Activated CD4-positive, alpha-beta T cell treated with anti-CD3 and anti-CD28 coated beads, Interleukin-10, Interleukin-2, amounts not matched to agents 100 ng/mL and 50 ng/mL, durations not matched to agents 16 hours and 8 hours (primary cell): ENCODE measurements at places on chromosomes 3 and 15.

DNA sequence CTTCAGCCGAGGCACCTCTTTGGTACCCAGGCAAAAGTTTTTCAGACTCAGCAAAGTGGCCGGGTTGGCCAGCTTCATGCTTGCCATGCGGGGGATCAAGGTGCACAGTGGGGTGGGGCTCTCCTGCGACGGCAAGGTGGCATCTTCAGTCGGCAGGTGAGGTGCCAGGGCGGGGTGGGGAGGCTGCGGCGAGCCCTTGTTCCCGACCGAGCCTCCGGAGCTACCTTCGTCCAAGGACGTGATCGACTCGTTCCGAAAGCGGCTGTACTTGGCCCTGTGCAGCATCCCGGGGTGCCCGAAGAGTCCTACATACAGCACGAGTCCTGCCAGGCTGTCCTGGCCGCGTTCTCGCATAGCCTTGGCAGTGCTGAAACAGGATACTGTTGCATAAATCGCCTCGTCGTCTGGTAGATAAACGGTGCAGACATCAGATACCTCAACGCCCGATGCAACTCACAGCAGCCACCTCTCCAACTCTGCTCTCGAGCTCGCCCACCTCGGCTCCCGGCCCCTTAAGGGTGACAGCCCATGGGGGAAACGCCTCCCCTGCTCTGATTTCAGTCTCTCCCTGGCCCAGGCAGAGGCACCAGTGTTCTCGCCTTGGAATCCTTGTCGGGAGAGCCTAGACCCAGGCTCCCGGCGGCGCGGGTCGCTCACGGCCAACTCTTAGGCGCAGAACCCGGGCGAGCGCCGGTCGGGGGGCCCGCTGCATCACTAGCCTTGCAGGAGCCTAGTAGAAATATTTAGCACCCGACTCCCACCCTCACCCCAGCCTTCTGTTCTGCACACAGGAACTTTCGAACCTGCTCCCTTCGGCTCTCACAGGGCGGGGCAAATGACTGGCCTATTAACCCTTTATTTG is 826 bp downstream of the SHC4 start:
- peak; percentile 26 for DNase-seq

- no peak for DNase-seq
These were observed 50.4 kb upstream of the ATP2C1 start for GRCh38 chr3:130843441-130843840.

- peak; percentile 71 for DNase-seq
These were observed 3.1 kb downstream of the GP5 start for GRCh38 chr3:194395778-194396538.

DNA sequence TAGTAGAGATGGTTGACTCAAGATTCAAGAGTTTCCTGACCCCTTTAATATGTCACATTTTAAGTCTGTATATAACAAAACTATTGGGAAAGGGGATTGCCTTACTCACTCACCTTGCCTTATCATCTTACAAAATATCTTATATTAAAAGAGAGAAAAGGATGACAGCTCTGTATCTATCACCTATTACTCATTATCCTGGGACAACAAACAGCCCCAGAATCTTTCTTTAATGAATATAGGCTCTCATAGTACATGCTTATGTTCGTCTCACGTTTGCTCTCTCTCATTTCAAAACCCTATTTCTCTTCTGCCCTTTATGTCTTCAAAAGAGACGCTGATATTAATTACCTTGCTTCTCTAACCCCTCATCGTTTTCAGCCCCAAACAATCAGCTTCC is 1023.4 kb upstream of the CFAP20DC start:
- DNase-seq: no peak

GRCh38 chr3:62665627-62666437 is 209.4 kb downstream of the CADPS start:
- peak; percentile 58 for DNase-seq

DNA sequence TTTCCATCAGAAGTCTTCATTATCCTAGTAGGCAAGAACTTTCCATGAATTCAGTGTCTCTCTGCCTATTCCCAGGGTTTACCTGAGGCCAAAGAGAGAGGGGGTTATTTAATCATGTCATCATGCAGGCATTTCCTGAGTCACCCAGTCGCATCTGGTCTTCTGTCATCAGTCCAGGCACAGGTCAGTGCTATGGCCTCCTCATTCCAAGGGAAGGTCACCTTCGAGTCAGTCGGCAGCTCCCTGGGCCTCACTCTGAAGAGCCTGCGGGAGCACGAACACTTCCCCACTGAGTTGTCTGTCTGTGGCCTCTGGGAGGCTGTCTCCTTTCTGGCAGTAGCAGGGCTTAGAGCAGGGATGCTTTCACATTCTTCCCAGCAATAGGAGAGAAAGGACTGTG is 26.2 kb upstream of the LRTM1 start:
- DNase-seq: no peak

DNA sequence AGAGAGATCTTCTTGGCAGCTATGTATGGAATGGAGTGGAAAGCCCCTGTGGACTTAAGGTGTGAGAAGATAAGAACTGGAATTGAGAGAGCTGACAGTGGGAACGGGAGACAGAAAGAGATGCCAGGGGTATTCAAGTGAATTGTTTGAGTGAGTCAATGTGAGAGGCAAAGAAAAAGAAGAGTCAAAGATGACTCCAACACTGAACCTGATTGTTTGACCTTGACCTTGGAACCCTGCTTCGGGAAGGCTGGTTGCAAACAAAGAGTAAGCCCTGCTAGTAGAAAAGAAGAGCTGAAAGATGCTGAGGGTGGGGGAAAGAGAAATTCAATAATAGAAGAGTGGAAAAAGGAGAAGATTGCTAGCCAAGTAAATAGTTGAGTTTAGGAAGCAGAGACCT is 238.6 kb downstream of the BBX start:
- no peak for DNase-seq

- DNase-seq: no peak
These were observed 52.7 kb upstream of the P3H2 start for GRCh38 chr3:190173426-190173825.

GRCh38 chr3:194494951-194495374 is 8.2 kb upstream of the ATP13A3 start:
- DNase-seq: no peak
